ENCODE measurements at places on chromosomes 13 and 19.

DNA sequence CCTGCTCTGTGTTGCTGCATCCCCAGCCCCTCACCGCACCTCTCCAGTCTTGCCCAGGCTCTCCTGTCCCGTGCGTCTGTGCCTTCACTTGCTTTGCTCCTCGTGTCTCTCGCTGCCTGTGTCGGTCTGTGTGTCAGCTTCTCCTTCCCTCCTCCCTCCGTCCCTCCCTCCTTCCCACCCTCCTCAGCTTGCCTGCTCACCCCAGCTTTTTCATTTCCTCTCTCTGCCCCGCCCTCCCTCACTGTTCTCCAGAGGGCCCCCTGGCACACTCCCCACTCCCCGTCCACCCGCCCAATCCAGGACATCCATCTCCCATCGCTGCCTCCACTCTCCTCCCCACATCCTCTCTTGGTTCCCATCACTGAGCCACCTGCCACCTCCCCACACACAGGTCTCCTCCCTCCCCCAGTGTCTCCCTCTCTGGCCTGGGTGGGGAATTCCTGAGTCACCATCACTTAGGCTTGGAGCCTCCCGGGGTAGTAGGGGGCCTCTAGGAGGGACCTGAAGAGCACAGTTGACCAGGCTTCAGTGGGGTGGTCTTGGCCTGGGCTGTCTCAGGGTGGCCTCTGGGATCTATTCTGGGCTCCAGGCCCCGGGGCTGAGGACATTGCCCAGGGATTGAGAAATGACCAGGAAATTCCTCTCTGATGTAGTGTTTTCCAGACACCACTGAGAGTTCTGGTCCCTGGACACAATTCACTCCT is at the start of gene PTGIR:
Gene PTGIR, minus strand, starts transcription at position 132 of the 704 bp plus-strand sequence. CDS start 864 bp downstream, outside the sequence.
- no peak for DNase-seq

GRCh38 chr13:79447741-79448140 is 33.2 kb upstream of the NDFIP2 start:
- DNase-seq, result no peak

GRCh38 chr19:53696951-53697350 is 65.2 kb downstream of the DPRX start:
- no peak for DNase-seq

GRCh38 chr13:24041651-24042225 is 118.8 kb upstream of the SPATA13 start:
- DNase-seq, result no peak

GRCh38 chr19:43028866-43029265 is 2.6 kb upstream of the PSG11 start:
- DNase-seq, result no peak

DNA sequence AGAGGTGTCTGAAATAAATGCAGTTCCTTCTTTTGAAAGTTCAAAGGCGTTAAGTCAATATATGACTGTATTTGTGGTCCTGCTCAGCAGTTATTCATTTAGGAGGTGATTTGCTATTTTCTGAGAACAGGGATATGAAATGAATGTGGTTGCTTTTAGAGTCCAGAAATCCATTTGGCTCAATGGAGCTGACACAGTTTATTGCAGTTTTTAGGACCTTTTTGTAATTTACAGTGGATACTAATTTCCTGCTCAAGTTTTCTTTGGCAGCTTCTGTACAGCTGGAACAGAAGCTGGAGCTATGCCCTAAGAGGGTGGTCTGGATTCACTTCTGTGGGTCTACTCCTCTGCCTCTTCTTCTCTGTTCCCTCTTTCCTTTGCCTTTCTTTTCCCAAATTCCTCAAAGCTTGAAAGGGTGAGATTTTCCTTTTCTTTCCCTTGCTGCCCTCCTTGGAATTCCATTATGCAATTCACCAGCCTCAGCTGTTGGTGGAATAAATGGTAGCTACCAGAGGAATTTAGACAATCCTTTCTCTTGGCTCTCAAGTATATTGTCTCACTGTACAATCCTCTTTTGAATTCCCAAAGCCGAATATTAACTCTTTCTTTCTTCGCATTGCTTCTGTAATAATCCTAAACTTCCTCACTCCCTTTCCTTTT is 39.9 kb downstream of the ITGBL1 start:
- DNase-seq, result no peak

GRCh38 chr19:2887391-2887914 is 13.3 kb upstream of the ZNF57 start:
- peak; percentile 13 for DNase-seq

DNA sequence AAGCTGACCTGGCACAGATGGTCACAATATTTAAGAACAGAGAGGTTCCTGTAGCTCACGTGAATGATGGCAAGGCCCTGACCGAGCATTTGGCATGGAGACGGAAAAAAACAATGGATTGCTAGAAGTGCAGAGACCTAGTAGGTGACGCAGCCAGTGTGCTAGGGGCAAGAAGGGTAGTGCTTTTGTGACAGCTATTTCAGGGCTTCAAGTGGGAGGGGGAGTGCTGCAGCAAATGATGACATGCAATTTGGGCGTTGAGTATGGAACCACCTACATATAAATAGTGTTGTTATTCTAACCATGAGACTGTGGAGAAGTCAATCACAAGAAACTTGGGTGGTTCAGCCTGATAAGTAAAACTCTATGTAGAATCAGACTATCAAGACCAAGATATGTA is 65.7 kb upstream of the IL17D start:
- no peak for DNase-seq

DNA sequence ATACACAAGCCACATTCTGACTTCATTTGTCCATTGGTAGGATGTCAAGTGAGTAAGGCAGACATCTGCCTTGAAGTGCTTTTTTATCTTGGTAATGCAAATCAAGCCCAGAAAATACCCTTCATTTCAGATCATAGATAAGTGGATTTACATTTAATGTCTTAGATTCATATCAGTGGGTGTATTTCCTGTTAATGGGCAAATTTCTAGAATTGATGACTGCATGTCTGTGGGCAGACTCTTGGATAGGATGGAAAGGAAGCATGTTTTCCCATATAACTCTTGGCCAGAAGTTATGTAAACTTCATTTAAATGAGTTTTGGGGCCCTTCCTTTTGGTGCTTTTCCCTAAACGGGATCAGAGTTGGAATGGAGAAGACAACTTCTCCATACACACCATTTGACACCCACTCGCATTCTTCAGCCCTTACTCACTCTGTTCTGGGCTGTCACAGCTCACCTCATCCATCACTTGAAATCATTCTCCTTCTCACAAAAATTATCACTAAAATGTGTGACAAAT is 154.6 kb downstream of the FLT1 start:
- no peak for DNase-seq

- no peak for DNase-seq
These were observed 4.4 kb downstream of the SULT2A1 start for GRCh38 chr19:47881757-47882156.

DNA sequence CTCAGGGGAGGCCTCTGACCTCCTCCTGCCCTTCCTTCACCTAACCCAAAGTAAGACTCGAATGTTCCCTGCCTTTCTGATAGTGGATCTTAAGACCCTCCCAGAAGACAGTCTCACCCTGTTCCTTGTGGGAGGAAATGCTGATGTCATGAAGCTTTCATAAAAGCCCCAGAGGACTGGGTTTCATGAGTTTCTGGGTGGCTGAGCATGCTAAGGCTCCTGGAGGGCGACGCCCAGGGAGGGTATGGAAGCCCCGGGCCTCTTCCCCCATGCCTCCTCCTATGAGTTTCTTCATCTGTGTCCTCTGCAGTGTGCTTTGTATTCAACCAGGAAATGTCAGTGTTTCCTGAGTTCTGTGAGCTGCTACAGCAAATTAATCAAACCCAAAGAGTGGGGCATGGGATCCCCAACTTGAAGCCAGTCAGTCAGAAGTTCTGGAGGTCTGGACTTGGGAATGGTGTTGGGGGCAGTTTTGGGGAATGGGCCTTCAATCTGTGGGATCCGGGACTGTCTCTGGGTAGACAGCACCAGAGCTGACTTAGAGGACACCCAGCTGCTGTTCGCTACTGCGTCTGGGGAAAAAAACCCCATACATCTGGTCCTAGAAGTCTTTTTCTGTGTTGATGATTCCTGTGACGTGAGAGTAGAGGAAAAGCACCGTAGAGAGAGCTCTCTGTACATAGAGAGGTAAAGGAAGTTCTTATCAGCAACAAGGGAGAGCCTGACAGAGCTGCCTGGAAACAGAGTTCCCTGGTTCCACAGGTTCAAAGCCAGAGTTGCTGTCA is 2.0 kb upstream of the LILRB2 start:
- no peak for DNase-seq

DNA sequence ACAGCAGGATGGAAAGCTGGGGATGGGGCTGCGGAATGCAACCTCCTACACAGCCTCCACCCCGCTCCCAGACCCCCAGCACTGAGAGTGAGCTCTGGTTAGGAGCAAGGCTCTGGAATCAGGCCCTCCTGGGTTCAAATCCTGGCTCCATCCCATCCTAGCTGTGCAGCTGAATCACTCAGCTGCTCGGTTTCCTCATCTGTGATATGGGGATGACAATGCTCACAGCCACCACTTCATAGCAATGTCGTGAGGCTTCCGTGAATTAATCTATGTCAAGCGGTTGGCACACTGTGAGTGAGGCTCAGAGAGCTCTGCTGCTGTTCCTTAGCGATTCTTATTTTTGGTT is 538 bp downstream of the ACP7 start:
- DNase-seq, result no peak

DNA sequence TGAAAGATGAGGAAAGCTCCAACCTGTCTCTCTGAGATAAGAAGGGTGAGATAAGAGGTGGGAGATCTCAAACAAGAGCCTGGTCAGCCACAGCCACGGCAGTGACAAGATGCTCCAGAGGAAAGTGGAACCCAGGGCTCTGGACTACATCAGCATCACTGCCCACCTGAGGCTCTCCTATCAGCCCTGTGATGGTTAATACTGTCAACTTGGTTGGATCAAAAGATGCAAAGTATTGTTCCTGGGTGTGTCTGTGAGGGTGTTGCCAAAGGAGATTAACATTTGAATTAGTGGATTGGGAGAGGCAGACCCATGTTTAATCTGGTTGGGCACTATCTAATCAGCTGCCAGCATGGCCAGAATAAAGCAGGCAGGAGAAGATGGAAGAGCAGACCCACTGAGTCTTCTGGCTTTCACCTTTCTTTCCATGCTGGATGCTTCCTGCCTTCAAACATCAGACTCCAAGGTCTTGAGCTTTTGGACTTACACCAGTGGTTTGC is 476.6 kb upstream of the NBEA start:
- no peak for DNase-seq

- no peak for DNase-seq
These were observed 19.5 kb downstream of the MYO1F start for GRCh38 chr19:8557642-8558238.

- no peak for DNase-seq
These were observed 213.5 kb downstream of the DIAPH3 start for GRCh38 chr13:59950266-59950665.

DNA sequence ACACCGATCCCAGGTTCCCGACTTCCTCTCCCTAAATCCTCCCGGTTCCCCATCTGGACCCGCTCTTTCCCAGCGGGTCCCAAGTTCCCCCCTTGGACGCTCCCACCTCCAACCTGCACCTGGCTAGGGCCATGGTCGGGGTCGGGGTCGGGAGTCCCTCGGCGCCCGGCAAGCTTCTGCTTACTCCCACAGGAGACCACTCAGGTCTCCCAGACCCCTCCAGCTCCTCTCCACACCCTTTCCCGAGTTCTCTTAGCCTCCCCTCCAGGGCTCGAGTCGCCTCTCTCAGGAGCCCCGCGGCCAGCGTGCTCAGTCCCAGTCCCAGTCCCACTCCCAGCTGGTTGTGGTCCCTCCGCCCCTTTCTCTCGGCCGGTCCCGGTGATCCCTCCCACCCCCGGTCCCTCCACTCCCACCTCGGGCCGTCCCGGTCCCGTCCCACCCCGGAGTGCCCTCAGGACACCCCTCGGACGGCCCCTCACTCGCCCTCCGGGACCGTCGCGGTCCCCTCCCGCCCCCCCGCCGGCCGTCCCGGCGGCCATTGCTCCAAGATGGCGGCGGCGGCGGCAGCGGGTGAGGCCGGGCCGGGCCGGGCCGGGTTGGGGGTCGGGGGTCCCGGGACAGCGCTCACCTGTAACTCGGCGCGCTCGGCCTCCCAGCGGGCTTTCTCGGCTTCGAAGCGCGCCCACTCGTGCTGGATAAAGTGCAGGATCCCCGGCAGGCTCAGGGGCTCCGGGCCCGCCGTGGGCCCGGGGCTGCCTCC is at the start of gene FKRP:
Gene FKRP, plus strand, starts transcription at position 537 of the 760 bp plus-strand sequence. CDS start 9,394 bp downstream, outside the sequence.
- no peak for DNase-seq

GRCh38 chr13:46166224-46166584 is 15.8 kb downstream of the LCP1 start:
- no peak for DNase-seq

DNA sequence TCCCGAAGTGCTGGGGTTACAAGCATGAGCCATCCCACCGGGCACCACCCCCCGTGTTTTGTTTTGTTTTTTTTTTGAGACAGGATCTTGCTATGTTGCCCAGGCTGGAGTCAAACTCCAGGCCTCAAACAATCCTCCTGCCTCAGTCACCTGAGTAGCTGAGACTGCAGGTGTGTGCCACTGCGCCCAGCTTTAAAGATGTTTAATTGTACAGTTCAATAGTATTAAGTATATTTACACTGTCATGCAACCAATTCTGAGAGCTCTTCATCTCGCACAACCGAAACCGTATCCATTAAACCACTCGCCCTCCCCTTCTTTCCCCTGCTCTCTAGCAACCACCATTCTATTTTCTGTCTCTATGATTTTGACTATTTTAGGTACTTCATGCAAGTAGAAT is 15.6 kb downstream of the NUCB1 start:
- no peak for DNase-seq

DNA sequence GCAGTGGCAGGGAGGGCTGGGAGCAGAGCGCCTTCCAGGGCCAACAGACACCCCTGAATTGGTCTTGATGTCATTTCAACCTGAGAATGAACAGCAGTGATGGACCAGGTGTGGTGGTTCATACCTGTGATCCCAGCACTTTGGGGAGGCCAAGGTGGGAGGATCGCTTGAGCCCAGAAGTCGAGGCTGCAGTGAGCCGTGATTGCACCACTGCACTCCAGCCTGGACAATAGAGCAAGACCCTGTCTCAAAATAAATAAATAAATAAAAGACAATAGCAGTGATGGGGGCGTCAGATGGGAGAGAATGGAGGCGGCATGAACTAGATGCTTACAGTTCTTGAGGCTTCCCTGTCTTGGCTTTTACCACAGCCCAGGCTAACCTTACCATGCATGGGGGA is 46.1 kb upstream of the ONECUT3 start:
- DNase-seq, result no peak

- no peak for DNase-seq
These were observed 60.5 kb downstream of the MAP4K1 start for GRCh38 chr19:38557205-38557799.

DNA sequence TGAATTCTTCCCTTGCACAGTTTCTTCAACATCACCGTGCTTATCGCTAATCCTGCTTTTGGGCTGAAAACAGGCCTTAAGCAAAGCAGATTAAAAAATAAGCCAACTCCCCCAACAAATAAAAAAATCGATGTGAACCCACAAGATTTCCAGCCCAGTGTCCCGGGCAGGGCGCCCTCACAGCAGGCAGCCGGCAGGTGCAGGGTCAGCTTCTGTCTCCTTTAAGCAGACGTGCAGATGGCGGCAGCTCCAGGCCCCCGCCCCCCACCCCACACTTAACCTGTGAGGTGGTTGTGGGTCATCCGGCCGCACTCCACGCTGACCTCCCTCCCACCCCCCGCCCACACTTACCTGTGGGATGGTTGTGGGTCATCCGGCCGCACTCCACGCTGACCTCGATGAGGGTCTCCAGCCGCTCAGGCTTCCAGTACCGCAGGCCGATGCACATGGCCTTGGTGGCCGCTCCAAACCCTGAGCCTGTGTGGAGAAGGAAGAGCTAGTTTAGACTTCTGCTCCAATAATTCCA is 19.8 kb downstream of the ADPRHL1 start:
- no peak for DNase-seq
